ACHN (cell line): ENCODE measurements at places on chromosomes 2 and 18.
A peak's percentile ranks its signal among the peaks of the same experiment; 100 is the strongest.

DNA sequence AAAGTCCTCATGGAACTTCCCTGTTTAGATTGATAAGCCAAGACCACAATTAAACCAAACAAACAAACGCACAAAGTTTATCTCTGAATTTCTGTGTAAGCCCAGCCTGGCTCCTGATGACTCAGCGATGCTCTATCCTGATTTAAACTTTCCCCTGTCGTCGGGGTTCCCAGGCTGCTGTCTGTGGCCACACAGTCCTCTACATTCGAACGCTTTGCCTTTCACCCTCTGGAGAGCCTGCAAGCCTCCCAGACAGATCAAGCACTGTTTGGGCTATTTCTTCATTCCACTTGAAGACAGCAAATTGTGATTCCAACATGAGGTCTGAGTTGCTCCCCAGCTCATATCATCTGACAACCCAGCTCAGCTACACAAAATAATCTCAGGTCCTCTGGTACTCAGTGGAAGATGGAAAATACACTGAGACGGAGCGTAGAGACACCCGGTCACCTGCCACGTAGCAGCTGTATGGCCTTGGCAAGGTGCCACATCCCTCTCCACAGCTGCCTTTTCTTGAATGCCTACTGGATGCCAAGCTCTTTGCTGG lies 51.2 kb downstream of the CYRIA start:
- DNase-seq, result no peak

GRCh38 chr2:21658907-21659477 lies 535.2 kb downstream of the TDRD15 start:
- no peak for DNase-seq

DNA sequence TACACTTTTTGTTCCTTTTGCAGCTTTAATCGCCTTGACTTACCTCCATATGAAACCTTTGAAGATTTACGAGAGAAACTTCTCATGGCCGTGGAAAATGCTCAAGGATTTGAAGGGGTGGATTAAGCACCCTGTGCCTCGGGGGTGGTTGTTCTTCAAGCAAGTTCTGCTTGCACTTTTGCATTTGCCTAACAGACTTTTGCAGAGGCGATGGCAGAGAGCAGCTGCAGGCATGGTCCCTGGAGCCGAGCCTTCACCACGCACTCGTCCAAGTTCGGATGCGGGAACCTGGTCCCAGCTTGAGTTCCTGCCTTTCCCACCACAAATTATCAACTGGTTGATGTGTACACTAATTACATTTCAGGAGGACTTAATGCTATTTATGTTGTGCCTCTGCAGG lies 232.7 kb downstream of the ALPK2 start:
- no peak for DNase-seq

DNA sequence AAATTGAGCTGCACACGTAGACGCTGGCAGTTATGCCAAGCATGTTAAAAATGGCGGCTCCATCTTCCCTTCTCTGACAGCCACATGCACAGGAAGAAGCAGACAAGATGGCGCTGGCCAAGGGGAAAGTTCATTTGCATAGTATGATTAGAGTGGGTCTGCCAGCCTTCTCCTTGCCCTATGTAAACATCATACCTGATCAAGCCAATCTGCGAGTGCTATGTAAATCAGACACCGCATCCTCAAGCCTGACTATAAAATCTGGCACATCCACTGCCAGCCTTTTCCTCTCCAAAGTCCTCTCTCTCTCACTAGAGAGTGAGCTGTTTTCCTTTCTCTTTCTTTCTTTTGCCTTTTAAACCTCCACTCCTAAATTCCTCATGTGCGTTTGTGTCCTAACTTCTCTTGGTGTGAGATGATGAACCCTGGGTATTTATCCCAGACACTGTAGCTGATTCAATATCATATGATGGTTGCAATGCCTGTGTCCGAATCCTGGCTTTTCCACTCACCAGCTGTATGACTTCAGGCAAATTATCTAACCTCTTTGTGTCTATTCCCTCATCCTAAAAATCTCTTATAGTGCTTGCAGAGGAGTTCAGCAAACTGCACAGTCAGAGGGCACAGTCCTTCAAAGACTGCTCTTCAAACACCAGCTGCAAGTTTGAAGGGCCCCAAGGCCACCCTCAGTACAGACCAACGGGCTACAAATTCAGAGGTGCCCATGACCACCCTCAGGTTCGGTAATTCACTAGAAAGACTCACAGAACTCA lies 39.3 kb upstream of the ITSN2 start:
- no peak for DNase-seq

GRCh38 chr2:95379371-95379831 lies 23.1 kb upstream of the FAHD2A start:
- DNase-seq, result no peak

DNA sequence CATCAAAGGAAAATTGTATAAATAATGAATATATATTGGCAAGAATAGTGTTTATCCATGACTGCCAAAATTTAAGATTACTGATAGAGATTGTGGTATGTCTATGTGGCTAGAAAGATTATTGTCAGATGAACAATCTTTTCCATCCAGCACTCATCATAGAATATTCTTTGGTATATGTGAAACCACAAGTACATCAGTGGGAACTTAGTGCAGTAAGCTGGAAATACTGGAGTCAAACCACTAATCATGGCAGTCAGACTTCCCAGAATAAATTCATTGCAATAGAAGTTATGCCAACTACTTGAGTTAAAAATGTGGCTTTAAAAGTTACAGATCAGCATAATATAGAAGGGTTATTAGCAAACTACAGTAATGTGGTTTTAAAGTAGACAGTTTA lies 310.3 kb downstream of the GULP1 start:
- DNase-seq, result no peak

DNA sequence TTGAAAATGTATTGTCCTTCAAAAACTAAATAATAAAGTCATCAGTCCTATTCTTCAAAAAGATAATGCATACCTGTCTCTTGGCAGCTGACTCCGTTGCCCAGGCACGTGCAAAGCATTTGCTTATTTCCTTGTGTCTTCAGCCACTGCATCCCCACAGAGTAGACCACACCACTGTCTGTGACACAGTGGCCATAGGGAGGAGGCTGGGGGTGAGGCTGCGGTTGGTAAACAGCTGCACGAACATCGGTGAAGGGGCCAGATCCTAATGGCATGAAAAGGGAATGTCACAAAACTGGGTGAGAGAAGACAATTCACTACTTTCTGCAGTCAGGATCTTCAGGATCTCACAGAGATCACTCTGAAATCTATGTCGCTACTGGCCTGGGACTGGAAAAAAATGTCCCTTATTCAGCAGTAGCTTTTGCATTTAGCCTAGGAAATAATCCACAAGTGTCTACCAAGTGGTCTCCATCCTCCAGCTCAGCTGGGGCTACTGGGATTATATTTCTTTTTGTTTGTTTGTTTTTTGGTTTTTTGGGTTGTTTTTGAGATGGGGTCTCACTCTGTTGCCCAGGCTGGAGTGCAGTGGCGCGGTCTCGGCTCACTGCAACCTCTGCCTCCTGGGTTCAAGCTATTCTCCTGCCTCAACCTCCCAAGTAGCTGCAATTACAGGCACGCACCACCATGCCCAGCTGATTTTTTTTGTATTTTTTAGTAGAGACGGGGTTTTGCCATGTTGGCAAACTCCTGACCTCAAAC lies 10.7 kb downstream of the FN1 start:
- no peak for DNase-seq

- no peak for DNase-seq
These were observed 108.9 kb downstream of the NEDD4L start for GRCh38 chr18:58152891-58153290.

DNA sequence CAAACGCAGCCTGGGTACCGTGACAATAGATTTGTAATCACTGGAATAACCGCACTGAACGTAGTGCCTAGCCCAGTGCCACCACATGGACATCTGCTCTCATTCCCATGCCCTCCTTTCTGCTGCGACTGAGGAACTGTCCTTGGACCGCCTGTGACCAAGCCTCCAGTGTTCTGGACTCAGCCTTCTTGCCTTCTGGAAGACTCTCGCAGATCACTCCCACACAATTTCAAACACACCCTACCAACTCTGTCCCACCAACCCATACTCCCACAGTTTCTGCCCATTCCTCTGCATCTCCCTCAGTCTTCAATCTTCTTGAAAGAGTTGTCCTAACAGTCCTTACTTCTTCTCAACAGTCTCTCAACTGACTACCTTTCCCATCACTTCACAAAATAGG lies 2.1 kb downstream of the RNF149 start:
- DNase-seq, result no peak

DNA sequence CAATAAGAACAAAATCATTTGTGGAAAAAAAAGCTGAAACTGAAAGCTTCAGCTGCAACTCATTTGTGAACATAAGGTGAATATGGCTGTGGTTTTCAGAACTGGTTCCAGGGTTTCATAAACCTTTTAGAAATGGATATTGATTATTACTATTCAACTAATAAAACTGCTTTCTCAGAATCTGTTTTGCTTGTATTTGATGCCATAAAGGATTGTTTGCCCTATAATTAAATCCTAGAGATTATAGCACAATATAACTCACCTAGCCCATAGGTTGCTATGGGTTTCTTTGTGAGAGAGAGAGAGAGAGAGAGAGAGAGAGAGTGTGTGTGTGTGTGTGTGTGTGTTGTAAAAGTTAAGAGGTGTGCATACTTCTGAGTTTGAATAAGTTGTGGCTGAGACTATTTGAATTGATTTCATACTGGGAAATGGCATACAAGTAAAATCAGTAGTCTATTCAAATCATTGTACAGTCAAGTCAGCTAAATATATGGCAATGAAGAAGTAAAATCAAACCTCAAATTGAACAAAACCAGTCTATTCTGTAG lies 339.2 kb downstream of the ARHGAP15 start:
- DNase-seq, result no peak

- no peak for DNase-seq
These were observed 233.7 kb upstream of the HNRNPA3 start for GRCh38 chr2:176978921-176979320.

- DNase-seq, result peak; percentile 48
These were observed 119.8 kb downstream of the PTPN4 start for GRCh38 chr2:119879502-119879901.

- no peak for DNase-seq
These were observed 242.1 kb downstream of the MREG start for GRCh38 chr2:215771241-215771640.

DNA sequence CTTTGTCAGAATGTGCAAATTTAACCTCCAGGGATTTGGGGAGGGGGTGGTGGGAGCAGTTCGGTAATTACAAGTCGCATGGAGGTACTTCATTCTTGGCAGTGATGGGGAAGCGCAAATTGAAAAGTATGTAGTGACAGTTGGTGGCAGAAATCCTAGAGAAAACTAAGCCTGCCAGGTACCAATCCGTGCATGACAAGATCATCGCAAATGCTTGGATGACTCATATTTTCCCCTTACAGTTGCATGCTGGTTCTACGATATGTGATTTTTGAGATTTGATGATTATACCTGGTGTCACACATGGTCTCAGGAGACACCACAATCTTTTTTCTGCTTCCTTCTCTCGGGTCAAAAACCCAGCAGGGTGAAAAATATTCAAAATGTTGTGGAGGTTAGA lies 479.7 kb upstream of the ID2 start:
- no peak for DNase-seq

- DNase-seq, result no peak
These were observed 26.2 kb upstream of the KCNG2 start for GRCh38 chr18:79771446-79772107.

DNA sequence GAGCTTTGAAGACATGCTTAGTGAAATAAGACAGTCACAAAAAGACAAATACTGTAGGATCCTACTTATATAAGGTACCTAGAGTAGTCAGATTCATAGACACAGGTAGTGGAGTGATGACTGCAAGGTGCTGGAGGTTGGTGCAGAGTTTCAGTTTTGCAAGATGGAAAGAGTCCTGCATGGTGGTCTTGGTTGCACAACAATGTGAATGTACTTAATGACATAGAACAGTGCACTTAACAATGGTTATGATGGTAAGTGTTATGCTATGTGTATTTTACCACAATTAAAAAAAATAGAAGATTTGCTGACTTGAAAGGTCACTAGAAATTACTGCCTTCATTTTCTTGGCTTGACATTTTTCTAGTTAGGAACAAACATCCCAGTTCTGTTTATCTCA lies 9.5 kb downstream of the CERS6 start:
- DNase-seq, result no peak

GRCh38 chr2:71816815-71817214 lies 330.8 kb downstream of the CYP26B1 start:
- no peak for DNase-seq

DNA sequence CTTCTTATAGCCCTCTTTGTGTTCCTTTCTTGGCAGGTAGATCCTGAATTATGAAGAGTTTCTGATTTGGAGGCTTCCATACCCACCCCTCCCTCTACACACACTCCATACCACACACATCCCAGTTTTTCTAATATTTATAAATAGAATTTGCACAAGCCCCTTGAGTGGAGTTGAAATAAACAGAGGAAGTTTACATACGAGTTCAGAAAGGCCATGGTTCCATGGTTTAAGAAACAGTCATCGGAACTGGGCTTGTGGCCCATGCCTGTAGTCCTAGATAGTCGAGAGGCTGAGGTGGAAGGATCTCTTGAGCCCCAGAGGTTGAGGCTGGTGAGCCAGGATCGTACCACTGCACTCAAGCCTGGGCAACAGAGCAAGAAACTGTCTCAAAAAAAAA lies 62.7 kb upstream of the TANC1 start:
- no peak for DNase-seq

- DNase-seq, result peak; percentile 54
These were observed at the start of gene SLC9A4 for GRCh38 chr2:102473020-102473419. Gene SLC9A4, plus strand, starts transcription at chr2:102473226. Its CDS starts 534 bp downstream, at chr2:102473760.

GRCh38 chr2:201881741-201882140 lies 75.4 kb downstream of the CDK15 start:
- no peak for DNase-seq

DNA sequence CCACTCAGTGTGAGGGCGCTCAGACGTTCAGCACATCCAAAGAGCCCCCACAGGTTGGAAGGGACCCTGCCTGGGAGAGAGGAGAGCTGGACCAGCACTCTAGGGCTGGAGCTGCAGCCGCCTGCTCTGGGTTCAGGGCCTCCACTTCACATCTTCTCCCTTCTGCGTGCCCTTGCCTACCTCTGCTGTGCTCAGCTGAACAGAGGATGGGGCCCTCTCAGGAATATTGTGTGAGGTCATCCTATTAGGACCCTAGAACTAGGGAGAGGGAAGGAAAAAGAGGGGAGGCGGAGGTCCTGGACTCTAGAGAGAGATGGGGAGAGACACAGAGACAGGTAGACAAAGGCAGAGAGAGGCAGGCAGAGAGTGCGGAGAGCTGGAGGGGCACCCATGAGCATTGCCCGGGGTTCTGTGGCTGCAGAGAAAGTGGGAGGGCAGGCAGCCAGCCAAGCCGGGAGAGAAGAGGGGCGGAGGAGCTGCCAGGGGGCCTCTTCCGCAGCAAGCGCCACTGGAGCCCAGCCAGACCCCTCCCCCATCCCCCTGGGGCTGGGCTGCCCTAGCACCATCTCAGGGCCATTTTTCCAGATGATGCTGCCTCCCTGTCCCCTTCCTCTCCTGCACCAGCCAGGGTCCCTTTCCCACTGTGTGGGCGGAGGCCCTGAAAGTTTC lies 8.3 kb upstream of the TNS1 start:
- no peak for DNase-seq

- DNase-seq, result no peak
These were observed 113.9 kb downstream of the CCDC74A start for GRCh38 chr2:131641414-131642206.

DNA sequence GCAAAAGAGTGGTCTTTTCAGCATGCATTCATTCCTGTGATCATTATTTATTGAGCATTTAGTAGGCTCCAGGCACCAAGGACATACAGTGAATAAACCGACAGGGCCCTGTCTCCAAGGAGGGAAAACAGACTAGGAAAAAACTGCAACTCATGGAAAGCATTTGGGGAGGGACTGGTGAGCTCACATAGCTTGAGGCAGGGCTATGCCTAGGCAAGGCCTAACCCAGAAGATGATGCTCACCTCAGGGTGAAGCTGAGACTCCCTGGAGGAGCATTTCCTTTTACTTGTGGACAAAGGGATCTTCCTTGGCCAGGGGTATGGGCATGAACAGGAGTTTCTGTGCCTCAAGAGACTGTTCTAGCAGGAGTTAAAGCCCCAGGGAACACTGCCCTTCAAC lies 3.9 kb downstream of the CXCR1 start:
- no peak for DNase-seq
